ENCODE measurements at places on chromosomes 4 and X. TPM values are rescaled to one million over a fixed set of nuclear protein-coding genes. Genes with fewer than 3 reads are reported as not detected.
A peak's percentile ranks its signal among the peaks of the same experiment; 100 is the strongest.

GRCh38 chr4:20318909-20319277 is 67.2 kb downstream of the SLIT2 start:
- no peak for DNase-seq

- DNase-seq = no peak
Measured at GRCh38 chr4:48093991-48094416, 40.0 kb downstream of the TXK start.

GRCh38 chr4:54228961-54229501 is at the start of gene PDGFRA:
PDGFRA (plus strand) TSS chr4:54229293; CDS start chr4:54258769, 29,476 bp downstream.
- peak; percentile 92 for DNase-seq

PLP1 gene
- 0.29 TPM for total RNA-seq

GRCh38 chr4:78937837-78938236 is 1.4 kb downstream of the PAQR3 start:
- DNase-seq = no peak

- DNase-seq = no peak
Measured at GRCh38 chr4:187544461-187545053, 451.0 kb upstream of the ZFP42 start.

- DNase-seq = peak; percentile 71
Measured at GRCh38 chr4:10032625-10033024, 11.3 kb upstream of the SLC2A9 start.

GRCh38 chr4:149707862-149708261 is 107.8 kb downstream of the IQCM start:
- no peak for DNase-seq

EDA gene
- 0.59 TPM for total RNA-seq

Measured in osteoblast (primary cell).